ENCODE measurements at places on chromosomes 6 and 20.

GRCh38 chr6:152353440-152353839, 283.7 kb downstream of the SYNE1 start:
- DNase-seq: no peak

GRCh38 chr20:51460569-51461265, 81.8 kb downstream of the NFATC2 start:
- DNase-seq: no peak

- no peak for DNase-seq
Measured at GRCh38 chr6:169343886-169344749, 90.5 kb upstream of the THBS2 start.

GRCh38 chr6:36809941-36810803, 29.1 kb downstream of the CPNE5 start:
- no peak for DNase-seq

DNA sequence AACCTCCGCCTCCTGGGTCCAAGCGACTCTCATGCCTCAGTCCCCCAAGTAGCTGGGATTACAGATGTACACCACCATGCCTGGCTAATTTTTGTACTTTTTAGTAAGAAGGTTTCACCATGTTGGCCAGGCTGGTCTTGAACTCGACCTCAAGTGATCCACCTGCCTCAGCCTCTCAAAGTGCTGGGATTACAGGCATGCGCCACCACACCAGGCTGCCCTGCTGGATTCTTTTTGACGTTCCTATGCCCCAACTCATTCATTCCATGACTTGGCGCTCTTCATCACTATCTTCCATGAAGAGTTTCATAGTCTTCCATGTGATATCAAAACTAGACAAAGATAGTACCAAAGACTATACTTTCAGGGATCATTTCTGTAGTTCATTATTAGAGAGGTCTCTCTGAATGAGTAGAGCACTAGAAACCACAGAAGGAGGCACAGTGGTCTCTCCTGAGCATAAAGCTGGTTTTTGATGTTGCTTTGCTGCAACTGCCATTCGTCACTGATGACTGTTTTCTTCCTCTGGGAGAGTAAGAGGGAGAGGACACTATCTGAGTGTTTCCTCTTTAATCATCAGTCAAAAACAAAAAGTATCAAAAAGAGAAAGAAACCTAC, 23.5 kb downstream of the DNAAF9 start:
- DNase-seq: no peak
